ENCODE measurements at places on chromosomes 4 and X.

DNA sequence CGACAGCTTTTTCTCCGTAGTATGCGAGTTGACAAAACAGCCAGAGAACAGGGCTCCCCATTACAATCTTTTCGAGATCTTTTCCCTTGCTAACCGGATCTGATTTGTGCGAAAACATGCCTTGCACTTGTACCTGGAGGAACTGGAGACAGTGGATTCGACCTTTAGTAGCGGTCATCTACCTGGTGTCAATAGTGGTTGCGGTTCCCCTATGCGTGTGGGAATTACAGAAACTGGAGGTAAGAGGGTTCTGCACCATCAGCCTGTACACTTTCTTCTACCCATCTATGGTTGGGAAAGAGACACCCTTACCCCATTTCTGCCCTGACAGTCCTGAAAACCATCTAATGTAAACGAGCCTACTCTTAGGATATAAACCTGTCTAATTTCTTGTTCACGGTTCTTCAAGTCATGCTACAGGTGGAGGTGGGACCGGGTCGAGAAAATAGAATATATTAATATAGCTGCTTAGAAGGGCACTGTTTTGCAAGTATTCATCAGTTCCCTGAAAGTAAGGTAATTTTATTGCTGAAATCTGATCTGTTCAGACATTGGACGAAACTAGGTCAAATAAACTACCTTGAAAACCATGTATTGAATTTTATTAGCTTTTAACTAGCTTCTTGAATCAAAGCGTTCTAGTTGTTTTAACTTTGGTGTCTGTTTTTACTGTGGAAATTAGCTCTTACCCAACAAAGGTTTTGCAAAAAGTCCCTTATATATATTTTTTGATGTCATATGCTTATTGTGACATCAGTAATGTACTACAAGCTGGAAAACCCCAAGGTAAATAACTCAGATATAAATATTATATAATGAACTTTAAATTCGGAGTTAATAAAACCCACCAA lies 869 bp downstream of the TMEM184C start:
- no peak for DNase-seq
- H3K27ac ChIP-seq, result peak overlapping the region; percentile 94
- no peaks in the 10 kb centered on the region for H3K36me3 ChIP-seq
- no peaks in the 10 kb centered on the region for H3K27me3 ChIP-seq

- H3K4me3 ChIP-seq, result no peak overlapping the region
- no peak for DNase-seq
- no peaks in the 10 kb centered on the region for H3K36me3 ChIP-seq
- no peaks in the 10 kb centered on the region for H3K4me1 ChIP-seq
Observed at GRCh38 chr4:41425650-41426049, 112.3 kb upstream of the LIMCH1 start.

- H3K27me3 ChIP-seq, result no peaks in the 10 kb centered on the region
- H3K4me1 ChIP-seq, result no peaks in the 10 kb centered on the region
- H3K4me3 ChIP-seq, result no peak overlapping the region
- H3K36me3 ChIP-seq, result no peaks in the 10 kb centered on the region
- no peak overlapping the region for H3K27ac ChIP-seq
- DNase-seq, result no peak
Observed at GRCh38 chr4:155428128-155428527, 51.4 kb upstream of the MAP9 start.

DNA sequence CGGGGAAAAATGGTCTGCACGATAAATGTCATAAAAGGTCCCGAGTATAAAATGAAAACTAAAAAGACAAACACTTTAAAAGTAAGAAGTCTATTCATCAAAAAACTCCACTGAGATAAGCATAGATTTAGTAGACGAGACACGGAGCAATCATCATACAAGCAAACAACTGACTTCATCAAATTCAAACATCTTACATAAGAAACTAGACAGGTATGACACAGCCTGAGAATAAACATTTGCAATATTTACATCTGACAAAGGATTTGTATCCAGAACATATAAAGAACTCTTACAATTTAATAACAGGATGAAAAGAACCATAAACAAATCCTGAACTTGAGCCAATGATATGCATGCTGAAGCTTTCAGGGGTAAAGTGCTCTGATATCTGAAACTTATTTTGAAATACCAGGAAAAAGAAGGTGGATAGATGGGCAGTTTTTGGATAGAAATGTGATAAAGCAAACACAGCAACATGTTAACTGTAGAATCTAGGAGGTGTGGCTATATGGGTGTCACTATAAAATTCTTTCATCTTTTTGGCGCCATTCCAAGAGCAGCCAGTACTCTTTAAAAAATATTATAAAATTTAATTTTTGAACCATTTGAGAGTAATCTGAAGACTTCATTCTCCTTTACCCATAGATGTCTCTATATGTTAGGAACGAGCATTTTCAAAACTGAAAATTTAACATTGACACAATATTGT lies 12.0 kb downstream of the MPP1 start:
- no peak overlapping the region for H3K27ac ChIP-seq
- no peaks in the 10 kb centered on the region for H3K27me3 ChIP-seq
- H3K4me3 ChIP-seq, result no peak overlapping the region
- no peak for DNase-seq
- no peaks in the 10 kb centered on the region for H3K4me1 ChIP-seq
- H3K36me3 ChIP-seq, result no peaks in the 10 kb centered on the region

GRCh38 chr4:13476915-13477314 lies 7.2 kb downstream of the RAB28 start:
- no peak overlapping the region for H3K27ac ChIP-seq
- H3K27me3 ChIP-seq, result no peaks in the 10 kb centered on the region
- peaks cover 14% of the 10 kb centered on the region for H3K36me3 ChIP-seq
- H3K4me3 ChIP-seq, result no peak overlapping the region
- H3K4me1 ChIP-seq, result no peaks in the 10 kb centered on the region
- DNase-seq, result no peak

DNA sequence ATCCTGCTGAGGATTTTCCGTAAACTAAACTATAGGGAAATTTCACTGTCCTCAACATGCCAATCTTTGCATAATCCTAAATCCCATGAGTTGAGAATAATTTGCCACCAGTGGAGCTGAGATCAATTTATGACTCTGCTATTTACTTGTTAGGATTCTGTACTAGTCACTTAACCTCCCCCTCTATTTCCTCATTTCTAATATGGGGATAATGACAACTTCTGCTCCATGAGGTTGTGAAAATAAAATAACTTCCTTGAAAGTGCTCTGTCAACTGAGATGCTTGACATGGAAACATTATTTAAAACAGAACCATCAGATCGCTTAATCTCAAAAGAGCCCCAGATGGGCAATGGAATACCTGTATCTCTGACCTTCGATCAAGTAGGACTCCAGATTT lies 2.6 kb upstream of the FGF16 start:
- H3K4me1 ChIP-seq, result peaks cover 21% of the 10 kb centered on the region
- H3K27me3 ChIP-seq, result peaks cover 7% of the 10 kb centered on the region

- no peaks in the 10 kb centered on the region for H3K36me3 ChIP-seq
- no peaks in the 10 kb centered on the region for H3K4me1 ChIP-seq
- H3K4me3 ChIP-seq, result no peak overlapping the region
- no peak for DNase-seq
- H3K27ac ChIP-seq, result no peak overlapping the region
- H3K27me3 ChIP-seq, result no peaks in the 10 kb centered on the region
Observed at GRCh38 chr4:168803732-168804131, 206.3 kb downstream of the CBR4 start.

- no peaks in the 10 kb centered on the region for H3K4me1 ChIP-seq
- no peak for DNase-seq
- no peaks in the 10 kb centered on the region for H3K27me3 ChIP-seq
- H3K4me3 ChIP-seq, result no peak overlapping the region
Observed at GRCh38 chr4:161285461-161285860, 878.3 kb downstream of the FSTL5 start.

DNA sequence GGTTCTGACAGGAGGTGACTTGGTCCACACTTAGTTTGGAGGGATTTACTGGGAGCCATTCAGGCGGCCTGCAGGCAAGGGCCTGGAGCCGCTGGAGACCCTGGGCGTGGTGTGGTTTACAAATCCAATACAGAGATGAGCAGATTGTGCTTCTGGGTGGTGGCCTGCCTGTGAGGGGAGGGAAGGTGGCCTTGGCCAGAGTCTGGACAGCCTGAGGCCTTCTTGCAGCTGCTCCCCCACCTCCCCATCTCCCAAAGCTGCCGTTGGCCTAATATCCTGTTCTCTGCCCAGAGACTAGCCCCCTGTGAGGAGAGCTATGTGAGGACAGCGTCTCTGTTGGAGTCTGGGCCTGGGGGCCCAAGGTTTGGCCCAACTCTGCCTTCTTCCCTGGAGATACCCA lies 163.9 kb upstream of the MAMLD1 start:
- no peak for DNase-seq
- H3K27ac ChIP-seq, result no peak overlapping the region
- no peaks in the 10 kb centered on the region for H3K4me1 ChIP-seq
- H3K4me3 ChIP-seq, result no peak overlapping the region
- H3K36me3 ChIP-seq, result no peaks in the 10 kb centered on the region

GRCh38 chrX:154002215-154002719 lies 17.4 kb downstream of the IRAK1 start:
- DNase-seq, result peak; percentile 48
- peak overlapping the region; percentile 67 for H3K27ac ChIP-seq
- no peaks in the 10 kb centered on the region for H3K36me3 ChIP-seq
- H3K4me3 ChIP-seq, result peak overlapping the region; percentile 61

- no peak overlapping the region for H3K4me3 ChIP-seq
- no peak for DNase-seq
- no peaks in the 10 kb centered on the region for H3K27me3 ChIP-seq
Observed at GRCh38 chr4:15245006-15245530, 182.8 kb upstream of the C1QTNF7 start.

- H3K27ac ChIP-seq, result no peak overlapping the region
- no peaks in the 10 kb centered on the region for H3K4me1 ChIP-seq
- no peaks in the 10 kb centered on the region for H3K27me3 ChIP-seq
- no peak for DNase-seq
- H3K4me3 ChIP-seq, result no peak overlapping the region
- H3K36me3 ChIP-seq, result no peaks in the 10 kb centered on the region
Observed at GRCh38 chrX:22159071-22159470, 113.6 kb upstream of the CBLL2 start.

DNA sequence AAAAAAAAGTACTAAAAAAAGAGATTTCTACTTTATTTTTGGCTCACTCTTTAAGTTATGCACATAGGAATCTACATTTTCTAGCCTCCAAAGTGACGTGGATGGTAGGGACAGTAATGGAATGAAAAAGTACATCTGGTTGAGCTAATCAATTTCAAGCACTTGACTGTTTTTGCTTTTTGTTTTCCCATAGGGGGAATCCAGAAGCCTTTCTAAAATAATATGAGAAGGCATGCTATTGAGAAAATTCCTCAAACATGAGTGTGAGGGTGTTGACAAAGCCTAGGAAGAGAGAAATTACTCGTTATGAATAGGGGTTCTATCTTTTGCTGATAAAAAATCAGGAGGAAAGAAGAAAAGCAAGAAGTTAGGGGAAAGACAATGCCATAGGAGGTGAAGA lies 242.5 kb upstream of the PUDP start:
- no peak for DNase-seq
- H3K36me3 ChIP-seq, result no peaks in the 10 kb centered on the region
- H3K4me3 ChIP-seq, result no peak overlapping the region
- no peak overlapping the region for H3K27ac ChIP-seq
- no peaks in the 10 kb centered on the region for H3K4me1 ChIP-seq
- H3K27me3 ChIP-seq, result no peaks in the 10 kb centered on the region

DNA sequence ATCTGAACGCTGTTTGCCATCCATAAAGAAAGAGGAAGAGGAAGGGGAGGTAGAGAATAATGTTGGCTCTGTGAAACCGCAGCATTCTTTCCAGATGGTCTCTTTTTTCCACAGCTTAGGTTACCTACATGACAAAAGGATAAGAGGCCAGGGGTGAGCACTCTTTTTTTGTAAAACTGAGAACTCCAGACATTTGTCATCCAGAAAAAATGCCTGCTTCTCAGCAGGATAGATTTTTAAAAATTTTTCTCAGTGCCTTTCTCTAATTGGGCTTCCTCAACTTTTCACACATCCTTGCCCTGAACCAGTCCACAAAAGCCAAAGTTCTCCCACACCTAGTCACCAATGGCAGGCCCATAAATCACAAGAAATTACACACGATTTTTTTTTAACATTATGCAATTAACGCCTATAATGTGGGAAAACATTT lies 158.1 kb upstream of the TENM3 start:
- no peak overlapping the region for H3K27ac ChIP-seq
- no peaks in the 10 kb centered on the region for H3K36me3 ChIP-seq
- no peak overlapping the region for H3K4me3 ChIP-seq
- DNase-seq, result no peak

DNA sequence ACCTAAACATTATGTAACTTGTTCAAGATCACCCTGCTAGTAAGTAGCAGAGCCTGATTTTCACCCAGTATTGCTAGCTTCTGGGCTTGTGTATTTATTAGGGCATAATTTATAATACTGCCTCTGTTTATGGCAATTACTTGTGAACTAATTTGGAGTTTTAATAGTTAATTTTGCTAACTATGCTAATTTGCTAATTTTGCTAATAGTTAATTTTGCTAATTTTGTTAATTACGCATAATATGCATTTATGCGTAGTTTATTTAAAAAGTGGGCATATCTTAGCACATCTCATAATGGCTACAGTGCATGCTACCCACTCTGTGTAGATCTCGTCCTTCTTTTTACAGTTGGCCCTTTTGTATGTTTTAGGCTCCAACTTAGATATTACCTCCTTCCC lies 898.1 kb upstream of the EPHA5 start:
- no peaks in the 10 kb centered on the region for H3K36me3 ChIP-seq
- no peaks in the 10 kb centered on the region for H3K27me3 ChIP-seq
- DNase-seq, result no peak
- H3K27ac ChIP-seq, result no peak overlapping the region

GRCh38 chr4:77305766-77306165 lies 148.8 kb downstream of the CCNG2 start:
- peaks cover 2% of the 10 kb centered on the region for H3K27me3 ChIP-seq
- DNase-seq, result no peak
- H3K36me3 ChIP-seq, result no peaks in the 10 kb centered on the region

- no peak overlapping the region for H3K4me3 ChIP-seq
- no peak for DNase-seq
- no peaks in the 10 kb centered on the region for H3K27me3 ChIP-seq
- H3K36me3 ChIP-seq, result no peaks in the 10 kb centered on the region
Observed at GRCh38 chrX:149374751-149375150, 130.4 kb downstream of the IDS start.

DNA sequence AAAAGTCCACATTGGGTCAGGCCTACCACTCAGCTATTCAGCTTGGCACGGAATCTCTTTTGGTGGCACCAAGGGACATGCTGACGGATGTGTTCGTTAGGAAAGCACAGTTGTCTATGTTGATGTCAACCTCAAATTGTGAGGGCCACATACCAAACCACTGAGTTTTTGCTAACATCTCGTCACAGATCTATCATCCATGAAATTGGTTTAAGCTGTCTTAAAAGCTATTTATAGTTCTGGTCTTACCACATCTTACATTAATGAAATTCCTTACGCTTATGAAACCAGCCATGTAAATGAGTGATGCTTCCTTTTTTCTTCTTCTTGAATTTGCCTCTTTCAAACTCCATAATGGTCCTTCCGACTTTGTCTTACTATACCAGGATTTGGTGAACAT lies 101.5 kb downstream of the MGST2 start:
- no peak overlapping the region for H3K27ac ChIP-seq
- H3K27me3 ChIP-seq, result no peaks in the 10 kb centered on the region
- no peak overlapping the region for H3K4me3 ChIP-seq
- H3K4me1 ChIP-seq, result peaks cover 29% of the 10 kb centered on the region
- H3K36me3 ChIP-seq, result no peaks in the 10 kb centered on the region

GRCh38 chr4:139824882-139825522 lies 159.4 kb downstream of the MGST2 start:
- H3K4me3 ChIP-seq, result no peak overlapping the region
- no peaks in the 10 kb centered on the region for H3K27me3 ChIP-seq
- H3K4me1 ChIP-seq, result no peaks in the 10 kb centered on the region
- no peak for DNase-seq
- H3K36me3 ChIP-seq, result no peaks in the 10 kb centered on the region

Measured in B cell (primary cell).